ENCODE measurements at places on chromosomes 6 and 20. TPM values are rescaled to one million over a fixed set of nuclear protein-coding genes. Genes with fewer than 3 reads are reported as not detected.

GRCh38 chr6:19342616-19343015 is 494.6 kb upstream of the ID4 start:
- DNase-seq: no peak

DNA sequence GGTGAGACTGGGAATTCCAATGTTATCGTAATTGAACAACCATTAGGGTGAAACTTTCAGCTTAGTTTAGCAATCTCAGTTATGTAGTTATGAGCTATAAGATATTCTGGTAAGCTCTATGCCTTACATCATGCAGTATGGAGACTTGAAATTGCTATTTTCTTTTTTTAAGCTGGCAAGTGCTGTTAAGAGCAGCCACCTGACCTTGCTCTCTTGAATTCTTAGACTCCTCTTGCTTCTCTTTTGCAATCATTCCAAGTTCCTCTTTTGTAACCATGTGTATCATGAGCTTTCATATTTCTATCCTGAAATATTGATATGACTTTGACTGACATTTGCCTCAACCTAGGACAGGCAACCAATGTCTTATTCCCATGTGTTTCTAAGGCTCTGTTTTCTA is 446.3 kb upstream of the SLC35B3 start:
- DNase-seq: no peak

DNA sequence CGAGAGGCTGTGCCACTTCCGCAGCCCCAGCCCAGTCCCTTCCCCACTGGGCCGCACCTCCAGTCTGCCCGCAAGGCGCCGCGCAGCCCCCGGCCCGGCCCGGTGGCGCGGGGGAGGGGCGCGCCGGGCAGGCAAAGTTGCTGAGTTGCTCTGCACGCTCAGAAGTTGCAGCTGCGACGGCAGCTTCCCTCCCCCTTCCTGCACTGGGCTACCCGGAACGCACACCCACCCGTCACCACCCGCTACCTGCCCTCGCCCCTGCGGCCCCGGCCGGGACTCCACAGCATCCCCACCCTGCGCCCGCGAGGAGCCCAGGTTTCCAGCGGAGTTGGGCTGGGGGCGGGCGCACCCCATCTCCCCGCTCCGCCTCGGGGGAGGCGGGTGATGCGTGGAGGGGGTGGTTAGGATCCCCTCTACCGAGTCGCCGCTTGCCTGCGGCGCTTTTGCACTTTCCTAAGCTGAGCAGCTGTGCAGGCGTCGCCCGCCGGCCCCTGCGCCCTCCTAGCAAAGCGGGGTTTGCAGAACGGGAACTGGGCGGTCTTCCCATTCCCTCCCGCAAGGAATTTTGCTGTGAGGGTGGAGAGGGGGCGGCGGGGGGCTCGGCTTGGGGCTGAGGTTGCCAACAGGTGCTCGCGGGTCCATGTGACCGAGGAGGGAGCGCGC is 55.9 kb upstream of the RREB1 start:
- DNase-seq: peak; percentile 55

DNA sequence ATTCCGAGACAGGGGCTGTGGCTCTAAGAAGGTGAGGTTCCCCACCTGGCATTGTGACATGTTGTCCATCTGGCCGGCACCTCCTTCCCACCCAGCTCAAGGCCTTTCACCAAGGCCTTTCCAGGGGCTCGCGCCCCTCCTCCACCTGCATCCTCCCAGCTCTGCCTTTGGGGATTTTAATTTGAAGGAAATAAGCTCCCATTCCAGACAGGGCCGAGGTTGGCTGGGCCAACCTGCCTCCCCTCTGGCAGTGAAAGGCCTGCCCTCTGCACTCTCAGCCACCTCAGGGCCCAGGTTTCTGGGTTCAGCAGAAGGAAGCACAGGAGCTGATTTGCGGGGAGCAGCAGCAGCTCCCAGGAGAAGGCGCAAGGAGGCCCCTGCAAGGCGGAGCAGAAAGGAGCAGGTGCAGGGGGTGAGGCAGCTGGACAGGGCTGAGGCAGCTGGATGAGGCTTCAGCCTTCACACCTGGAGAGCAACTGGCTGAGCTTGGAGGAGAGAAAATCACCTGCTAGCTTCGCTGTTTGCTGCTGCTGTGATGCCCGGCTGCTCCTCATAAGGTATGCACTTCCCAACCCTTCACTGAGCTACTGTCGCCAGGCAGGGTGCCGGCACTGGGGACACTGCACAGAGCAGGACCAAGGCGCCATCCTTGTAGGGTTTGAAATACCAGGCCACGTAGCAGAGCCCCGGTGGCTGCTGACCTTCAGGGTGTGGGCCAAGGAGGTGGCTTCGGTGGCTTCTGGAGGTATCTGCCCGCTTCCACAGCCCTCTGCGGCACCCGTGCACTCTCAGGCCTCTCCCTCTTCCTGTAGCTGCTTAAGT is 147.0 kb downstream of the SYNDIG1 start:
- no peak for DNase-seq

GRCh38 chr6:157443066-157443800 is 62.2 kb downstream of the ZDHHC14 start:
- DNase-seq: peak; percentile 39

DNA sequence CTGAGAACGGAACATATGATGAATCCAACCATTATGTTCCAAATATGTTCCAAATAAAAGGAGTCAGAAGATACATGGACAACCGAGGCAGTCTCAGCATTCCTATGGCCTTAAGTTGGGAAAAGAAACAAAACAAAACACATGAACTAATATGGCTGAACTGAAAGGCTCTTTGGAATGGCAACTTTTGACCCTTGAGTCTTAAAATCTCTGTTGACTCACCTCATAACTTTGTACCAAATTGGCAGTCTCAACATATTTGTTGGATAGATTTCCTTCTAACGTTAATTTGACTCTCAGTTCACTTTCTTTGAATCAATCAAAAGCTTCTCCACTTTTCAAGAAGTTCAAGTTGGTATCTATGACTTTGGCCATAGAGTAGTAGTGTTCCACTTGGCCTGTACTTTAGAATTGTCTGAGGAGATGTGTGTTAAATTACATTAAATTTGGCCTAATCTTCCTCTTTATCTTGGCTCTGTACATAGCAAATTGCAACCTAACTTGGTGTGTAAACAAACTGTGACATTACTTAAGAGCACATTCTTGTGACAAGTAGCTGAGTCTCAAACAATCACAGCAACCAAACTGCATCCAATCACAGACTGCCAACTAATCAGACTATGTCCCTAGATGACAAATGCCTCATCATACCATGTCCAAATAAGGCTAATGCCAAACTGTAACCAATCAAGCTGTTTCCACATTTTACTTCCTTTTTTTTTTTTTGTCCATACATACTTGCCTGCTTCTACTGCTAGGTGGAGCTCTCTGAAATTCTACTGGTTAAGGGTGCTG is 208.8 kb downstream of the BMP2 start:
- no peak for DNase-seq

- peak; percentile 84 for DNase-seq
These were observed 2.9 kb downstream of the EEF1A2 start for GRCh38 chr20:63495741-63496595.

DNA sequence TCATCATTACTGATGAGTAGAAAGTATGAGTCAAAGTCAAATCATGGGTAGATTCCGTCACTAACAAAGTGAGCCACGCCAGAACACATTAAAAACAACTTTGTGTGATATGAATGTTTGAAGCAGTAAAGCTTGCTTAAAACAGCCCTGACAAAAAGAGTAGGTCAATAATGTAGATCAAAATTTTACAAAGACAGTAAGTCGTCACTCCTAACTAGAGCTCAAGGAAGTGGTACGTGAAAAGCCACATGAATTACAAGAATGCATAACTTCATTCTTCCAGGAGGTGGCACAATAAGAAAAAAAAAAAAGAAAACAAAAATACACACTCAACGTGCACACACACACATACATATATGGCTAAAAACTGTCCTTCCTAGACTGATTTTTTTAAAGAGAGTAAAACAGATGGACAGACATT is 69.9 kb downstream of the HACE1 start:
- DNase-seq: peak; percentile 49

DNA sequence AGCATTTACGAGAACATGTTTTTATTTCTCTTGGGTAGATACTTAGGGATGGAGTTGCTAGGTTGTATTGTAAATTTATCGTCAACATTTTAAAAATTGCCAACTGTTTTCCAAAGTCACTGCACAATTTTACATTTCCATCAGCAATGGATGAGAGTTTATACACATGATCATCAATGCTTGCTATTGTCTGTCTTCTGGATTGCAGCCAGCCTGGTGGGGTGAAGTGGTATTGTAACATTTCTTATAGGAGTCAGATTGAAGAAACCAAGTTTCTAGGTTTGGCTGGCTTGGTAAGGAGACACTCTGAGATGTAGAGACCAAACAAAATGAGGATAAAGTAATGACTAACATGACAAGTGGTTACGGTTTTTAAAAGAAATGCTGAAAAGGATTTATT is 57.1 kb upstream of the HDDC2 start:
- DNase-seq: no peak

DNA sequence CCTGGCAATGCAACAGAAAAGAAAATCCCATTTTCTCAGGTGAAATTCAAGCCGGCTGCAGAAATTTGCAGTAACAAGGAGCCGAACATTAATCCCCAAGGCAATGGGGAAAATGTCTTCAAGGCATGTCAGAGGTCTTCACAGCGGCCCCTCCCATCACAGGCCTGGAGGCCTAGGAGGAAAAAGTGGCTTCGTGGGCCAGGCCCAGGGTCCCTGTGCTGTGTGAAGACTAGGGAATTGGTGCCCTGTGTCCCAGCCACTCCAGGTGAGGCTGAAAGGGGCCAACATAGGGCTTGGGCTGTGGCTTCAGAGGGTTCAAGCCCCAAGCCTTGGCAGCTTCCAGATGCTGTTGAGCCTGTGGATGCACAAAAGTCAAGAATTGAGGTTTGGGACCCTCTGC is 111.7 kb downstream of the CD24 start:
- no peak for DNase-seq

DNA sequence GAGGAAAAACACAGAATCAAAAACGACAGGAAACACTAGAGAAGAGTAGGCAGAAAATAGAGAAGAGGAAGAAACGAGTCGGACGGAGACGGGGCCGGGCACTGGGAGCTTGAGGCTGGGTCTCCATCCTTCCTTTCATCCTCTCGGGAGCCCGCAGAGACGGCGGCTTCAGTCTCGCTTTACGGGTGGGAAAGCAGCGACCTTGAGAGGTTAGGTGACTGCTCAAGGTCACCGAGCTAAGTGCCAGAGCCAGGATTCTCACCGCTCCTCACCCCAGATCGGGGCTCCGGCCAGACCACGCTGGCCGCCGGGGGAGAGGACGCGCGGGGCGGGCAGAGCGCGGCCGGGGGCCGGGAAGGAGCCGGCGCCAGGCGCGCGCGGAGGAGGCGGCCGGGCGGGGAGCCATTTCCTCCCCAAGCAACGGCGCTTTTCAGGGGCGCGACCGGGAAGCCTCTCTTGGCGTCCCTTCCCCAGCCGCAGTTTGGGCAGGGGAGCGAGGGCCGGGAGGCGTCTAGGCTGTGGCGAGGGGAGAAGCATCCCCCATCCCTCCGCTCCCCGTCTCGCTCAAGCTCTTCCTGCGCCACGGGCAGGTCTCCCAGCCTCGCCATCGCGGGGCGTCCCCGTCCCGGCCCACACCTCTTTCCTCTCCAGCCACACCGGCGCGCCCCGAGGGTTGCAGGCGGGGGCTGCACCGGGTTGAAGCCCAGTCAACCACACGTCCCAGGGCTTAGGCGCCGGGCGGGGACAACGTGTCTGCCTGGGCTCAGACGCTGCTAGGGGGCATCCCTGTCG is 24.1 kb upstream of the MAP3K7 start:
- DNase-seq: peak; percentile 54

- DNase-seq: no peak
These were observed 1.0 kb downstream of the CABLES2 start for GRCh38 chr20:62405981-62406513.

- no peak for DNase-seq
These were observed 1.7 kb upstream of the TCF15 start for GRCh38 chr20:611843-612185.

- no peak for DNase-seq
These were observed 4.6 kb upstream of the TSPYL4 start for GRCh38 chr6:116258520-116258919.

GRCh38 chr6:118933855-118934460 is 1.0 kb downstream of the MCM9 start:
- DNase-seq: no peak

DNA sequence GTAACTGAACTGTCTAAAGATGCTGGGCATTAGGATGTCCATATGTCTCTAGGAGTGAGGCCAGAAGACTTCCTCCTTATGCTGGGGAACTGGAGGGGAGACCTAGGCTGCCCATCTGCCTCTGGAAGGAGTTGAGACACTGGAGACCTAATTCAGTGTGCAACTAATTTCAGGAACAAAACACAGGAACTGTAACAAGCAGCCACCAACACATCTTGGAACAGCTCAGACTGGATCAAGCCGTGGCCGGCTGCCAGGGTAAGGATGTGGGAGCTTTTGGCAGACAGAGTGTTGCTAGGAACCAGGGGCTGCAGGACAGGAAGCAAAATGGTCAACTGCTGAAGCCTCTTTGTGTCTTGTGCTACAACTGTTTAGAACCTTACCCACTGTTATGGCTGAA is 16.4 kb upstream of the MAS1 start:
- DNase-seq: no peak

- DNase-seq: no peak
These were observed 63.0 kb downstream of the RIPOR2 start for GRCh38 chr6:24872779-24873178.

GRCh38 chr6:154672086-154672485 is 61.1 kb upstream of the SCAF8 start:
- DNase-seq: no peak

- no peak for DNase-seq
These were observed 73.6 kb downstream of the LCA5 start for GRCh38 chr6:79463621-79464050.

DNA sequence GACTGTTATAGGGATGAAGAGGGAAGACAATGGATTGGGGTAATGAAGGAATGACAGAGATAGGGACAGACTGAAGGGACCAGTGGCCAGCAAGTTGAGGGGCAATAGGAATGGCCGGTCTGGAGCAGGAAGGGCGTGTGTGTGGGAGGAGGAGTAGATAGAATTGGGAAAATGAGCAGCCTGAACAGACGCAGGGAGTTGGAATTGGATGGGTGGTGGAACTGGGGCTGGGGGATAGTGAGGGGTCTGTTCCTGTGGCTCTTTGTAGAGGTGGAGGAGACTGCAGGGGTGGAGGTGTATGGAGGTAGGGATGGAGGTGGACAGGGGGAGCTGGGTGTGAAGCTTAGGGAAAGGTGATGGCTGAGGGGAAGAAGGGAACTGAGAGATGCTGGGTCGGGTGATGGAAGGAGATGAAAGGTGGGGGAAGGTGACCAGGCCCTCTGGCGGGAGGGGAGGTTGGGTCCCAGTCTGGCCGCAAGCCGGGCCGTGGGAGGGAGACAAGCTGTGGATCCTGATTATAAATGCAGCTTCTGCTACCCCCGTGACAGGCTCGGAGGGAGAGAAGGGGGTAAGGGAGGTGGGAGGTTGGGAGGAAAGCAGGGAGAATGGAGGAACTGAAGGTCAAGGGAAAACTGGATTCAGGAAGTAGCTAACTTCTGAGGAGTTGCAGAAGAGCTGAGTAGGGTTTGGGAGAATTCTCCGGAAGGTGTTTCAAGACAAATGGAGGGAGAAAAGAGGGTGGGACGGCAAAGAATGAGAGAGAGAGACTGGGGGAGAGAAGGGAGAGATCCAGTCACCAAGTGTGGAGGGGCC is 5.2 kb downstream of the SYNGAP1 start:
- no peak for DNase-seq

GRCh38 chr6:127946388-127946787 is 45.5 kb upstream of the THEMIS start:
- DNase-seq: no peak

Gene TMEM217
- total RNA-seq: 0.95 TPM

Gene IMPG1
- total RNA-seq: not detected

Gene MYLK4
- not detected for total RNA-seq

Gene C6orf15
- total RNA-seq: not detected

Gene DYNLT2
- total RNA-seq: 2.9 TPM

Gene SLC16A10
- total RNA-seq: 6.6 TPM

Gene GINM1
- 18.4 TPM for total RNA-seq

Gene C6orf163
- total RNA-seq: 0.29 TPM

Gene TGM3
- total RNA-seq: not detected

Gene MYB
- total RNA-seq: 14.6 TPM

Gene STXBP5
- total RNA-seq: 9.4 TPM
